Spleen (tissue), 13 donors: ENCODE measurements at places on chromosomes 7 and 10.
A peak's percentile ranks its signal among the peaks of the same experiment; 100 is the strongest.

DNA sequence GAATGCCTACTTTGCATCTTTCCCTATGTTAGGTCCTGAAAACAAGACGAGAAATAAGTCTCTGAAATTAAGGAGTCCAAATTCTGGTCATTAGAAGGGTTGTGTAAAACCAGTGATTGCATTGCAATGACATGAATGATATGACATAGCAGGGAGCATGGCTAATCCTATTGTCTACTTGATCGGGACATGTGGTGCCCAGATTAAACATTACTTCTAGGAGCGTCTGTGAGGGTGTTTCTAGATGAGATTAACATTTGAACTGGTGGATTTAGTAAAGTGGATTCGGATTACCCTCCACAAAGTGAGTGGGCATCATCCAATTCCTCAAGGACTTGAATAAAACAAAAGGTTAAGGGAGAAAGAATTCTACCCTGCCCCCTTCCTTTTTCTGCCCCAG is 434.9 kb upstream of the KLF6 start:
- no peaks in the 10 kb centered on the region for H3K4me1 ChIP-seq
- no peaks in the 10 kb centered on the region for H3K36me3 ChIP-seq
- no peak overlapping the region for H3K27ac ChIP-seq
- H3K27me3 ChIP-seq = no peaks in the 10 kb centered on the region
- DNase-seq = no peak

- no peak overlapping the region for H3K4me3 ChIP-seq
- H3K36me3 ChIP-seq = no peaks in the 10 kb centered on the region
- H3K27me3 ChIP-seq = no peaks in the 10 kb centered on the region
Measured at GRCh38 chr10:4186849-4187540, 402.0 kb upstream of the KLF6 start.

GRCh38 chr10:84768132-84768531 is 439.7 kb downstream of the CCSER2 start:
- DNase-seq = no peak
- no peaks in the 10 kb centered on the region for H3K27me3 ChIP-seq
- H3K4me1 ChIP-seq = no peaks in the 10 kb centered on the region

GRCh38 chr10:88211230-88211629 is 347.8 kb downstream of the PTEN start:
- no peaks in the 10 kb centered on the region for H3K36me3 ChIP-seq
- H3K4me3 ChIP-seq = no peak overlapping the region
- no peaks in the 10 kb centered on the region for H3K27me3 ChIP-seq
- H3K4me1 ChIP-seq = no peaks in the 10 kb centered on the region
- no peak overlapping the region for H3K27ac ChIP-seq

GRCh38 chr7:149205690-149206381 is 10.5 kb downstream of the ZNF282 start:
- no peaks in the 10 kb centered on the region for H3K27me3 ChIP-seq
- H3K4me1 ChIP-seq = no peaks in the 10 kb centered on the region
- H3K4me3 ChIP-seq = no peak overlapping the region

DNA sequence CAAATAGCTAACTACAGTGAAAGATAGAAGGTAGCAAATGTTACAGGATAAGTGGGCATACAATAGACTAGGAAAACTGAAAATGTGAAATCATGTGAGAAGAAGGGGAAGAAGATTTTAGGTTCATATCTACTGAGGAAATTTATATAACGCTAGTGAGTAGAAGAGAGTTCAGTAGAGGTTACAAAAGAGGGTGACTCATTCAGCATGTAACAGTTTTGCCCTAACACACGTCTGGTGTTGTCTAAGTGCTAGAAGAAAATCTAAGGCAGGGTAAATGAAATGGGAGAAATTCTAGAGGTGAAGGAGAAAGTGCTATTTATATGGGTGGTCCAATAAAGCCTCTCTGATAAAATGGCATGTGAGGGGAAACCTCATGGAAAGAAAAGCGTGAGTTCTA is 731.4 kb upstream of the POT1 start:
- DNase-seq = no peak
- H3K4me3 ChIP-seq = no peak overlapping the region
- no peaks in the 10 kb centered on the region for H3K4me1 ChIP-seq
- H3K27me3 ChIP-seq = no peaks in the 10 kb centered on the region
- no peaks in the 10 kb centered on the region for H3K36me3 ChIP-seq

GRCh38 chr7:139731802-139732470 is 45.9 kb downstream of the HIPK2 start:
- no peak overlapping the region for H3K4me3 ChIP-seq
- peak overlapping the region; percentile 15 for H3K27ac ChIP-seq
- DNase-seq = no peak
- no peaks in the 10 kb centered on the region for H3K27me3 ChIP-seq
- peaks cover 24% of the 10 kb centered on the region for H3K36me3 ChIP-seq

GRCh38 chr10:78435484-78436221 is 402.0 kb downstream of the RPS24 start:
- H3K36me3 ChIP-seq = no peaks in the 10 kb centered on the region
- peaks cover 4% of the 10 kb centered on the region for H3K27me3 ChIP-seq
- no peak overlapping the region for H3K4me3 ChIP-seq
- peaks cover 21% of the 10 kb centered on the region for H3K4me1 ChIP-seq
- H3K27ac ChIP-seq = no peak overlapping the region
- no peak for DNase-seq

GRCh38 chr10:48285710-48286109 is 11.2 kb upstream of the FRMPD2 start:
- peaks cover 6% of the 10 kb centered on the region for H3K27me3 ChIP-seq
- H3K4me1 ChIP-seq = no peaks in the 10 kb centered on the region
- H3K36me3 ChIP-seq = no peaks in the 10 kb centered on the region
- no peak overlapping the region for H3K27ac ChIP-seq
- DNase-seq = no peak

- H3K4me1 ChIP-seq = peaks cover 10% of the 10 kb centered on the region
- H3K4me3 ChIP-seq = no peak overlapping the region
- no peak for DNase-seq
Measured at GRCh38 chr7:131511071-131511470, 45.4 kb downstream of the PODXL start.

- no peak overlapping the region for H3K27ac ChIP-seq
- no peaks in the 10 kb centered on the region for H3K27me3 ChIP-seq
- no peak for DNase-seq
- H3K4me1 ChIP-seq = no peaks in the 10 kb centered on the region
- no peaks in the 10 kb centered on the region for H3K36me3 ChIP-seq
Measured at GRCh38 chr7:83996879-83997278, 197.7 kb downstream of the SEMA3A start.

- no peak overlapping the region for H3K4me3 ChIP-seq
- no peaks in the 10 kb centered on the region for H3K36me3 ChIP-seq
- H3K27me3 ChIP-seq = no peaks in the 10 kb centered on the region
- H3K4me1 ChIP-seq = no peaks in the 10 kb centered on the region
- DNase-seq = no peak
Measured at GRCh38 chr10:59214160-59214559, 37.7 kb downstream of the PHYHIPL start.

GRCh38 chr7:114789161-114789560 is 132.7 kb upstream of the MDFIC start:
- no peaks in the 10 kb centered on the region for H3K4me1 ChIP-seq
- no peak overlapping the region for H3K4me3 ChIP-seq
- H3K27ac ChIP-seq = no peak overlapping the region
- no peaks in the 10 kb centered on the region for H3K36me3 ChIP-seq
- DNase-seq = no peak

GRCh38 chr10:119700321-119700954 is 25.4 kb upstream of the INPP5F start:
- no peaks in the 10 kb centered on the region for H3K36me3 ChIP-seq
- no peak overlapping the region for H3K4me3 ChIP-seq
- no peaks in the 10 kb centered on the region for H3K27me3 ChIP-seq
- H3K27ac ChIP-seq = peak overlapping the region; percentile 53

GRCh38 chr7:154232700-154233099 is 180.5 kb downstream of the DPP6 start:
- no peaks in the 10 kb centered on the region for H3K27me3 ChIP-seq
- no peak for DNase-seq
- no peak overlapping the region for H3K4me3 ChIP-seq
- H3K36me3 ChIP-seq = no peaks in the 10 kb centered on the region

GRCh38 chr10:24952143-24952706 is at the start of gene PRTFDC1:
Gene PRTFDC1, minus strand, starts transcription at chr10:24952606. Its CDS starts 31 bp downstream, at chr10:24952575.
- no peaks in the 10 kb centered on the region for H3K27me3 ChIP-seq
- H3K4me3 ChIP-seq = peak within 1 kb of the TSS; percentile 49
- H3K4me1 ChIP-seq = no peaks in the 10 kb centered on the region
- DNase-seq = peak; percentile 82

DNA sequence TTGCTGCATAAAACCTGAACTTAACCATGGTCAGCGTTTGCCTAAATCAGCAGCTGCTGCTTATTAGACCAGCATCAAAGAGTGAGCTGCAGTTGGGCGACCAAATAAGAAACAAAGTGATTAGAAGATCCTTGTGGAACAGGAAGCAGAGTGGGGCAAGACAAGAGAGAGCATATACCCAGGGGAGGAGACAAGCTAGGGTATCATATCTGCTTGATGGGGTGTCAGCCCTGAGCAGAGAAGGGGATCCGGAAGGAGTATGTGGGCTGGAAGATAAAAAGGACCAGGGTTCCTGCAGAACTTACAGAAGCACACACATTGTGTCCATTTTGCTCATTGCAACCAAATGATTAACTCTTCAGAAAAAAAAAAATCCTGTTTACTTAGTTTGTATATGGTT is 213.6 kb downstream of the CELF2 start:
- H3K4me1 ChIP-seq = peaks cover 84% of the 10 kb centered on the region
- peaks cover 86% of the 10 kb centered on the region for H3K36me3 ChIP-seq
- no peaks in the 10 kb centered on the region for H3K27me3 ChIP-seq
- no peak for DNase-seq
- no peak overlapping the region for H3K27ac ChIP-seq

GRCh38 chr7:142793156-142793555 is 22.4 kb downstream of the PRSS2 start:
- H3K4me1 ChIP-seq = peaks cover 30% of the 10 kb centered on the region
- H3K27me3 ChIP-seq = peaks cover 31% of the 10 kb centered on the region
- no peak for DNase-seq
- no peaks in the 10 kb centered on the region for H3K36me3 ChIP-seq
- H3K27ac ChIP-seq = peak overlapping the region; percentile 94
- H3K4me3 ChIP-seq = no peak overlapping the region

- H3K27ac ChIP-seq = no peak overlapping the region
- H3K4me3 ChIP-seq = no peak overlapping the region
- no peak for DNase-seq
- H3K27me3 ChIP-seq = no peaks in the 10 kb centered on the region
Measured at GRCh38 chr7:40311307-40311706, 176.5 kb downstream of the SUGCT start.

DNA sequence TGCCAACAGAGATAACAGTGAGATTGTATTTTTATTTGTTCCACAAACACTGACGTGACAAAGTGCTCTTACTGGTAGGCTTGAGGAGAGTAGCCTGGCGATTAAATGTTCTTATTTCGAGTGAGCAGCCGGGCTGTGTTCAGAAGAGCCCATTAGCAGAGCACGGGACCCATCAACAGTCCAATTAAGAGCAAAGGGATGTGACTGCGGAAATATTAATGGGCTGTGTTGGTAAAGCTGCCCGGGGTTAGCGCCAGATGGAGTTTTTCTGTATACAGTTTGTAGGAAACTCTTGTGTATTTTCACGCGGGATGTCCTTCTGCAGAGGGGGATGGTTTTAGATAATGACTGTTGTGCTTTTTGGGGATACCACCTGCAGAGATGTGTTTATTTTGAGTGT is 104.3 kb downstream of the KIAA1217 start:
- H3K4me1 ChIP-seq = no peaks in the 10 kb centered on the region
- H3K36me3 ChIP-seq = no peaks in the 10 kb centered on the region
- H3K27ac ChIP-seq = no peak overlapping the region
- H3K4me3 ChIP-seq = no peak overlapping the region

GRCh38 chr7:142602756-142603155 is 146.5 kb upstream of the PRSS1 start:
- H3K27me3 ChIP-seq = peaks cover 2% of the 10 kb centered on the region
- no peak overlapping the region for H3K4me3 ChIP-seq
- H3K27ac ChIP-seq = no peak overlapping the region

DNA sequence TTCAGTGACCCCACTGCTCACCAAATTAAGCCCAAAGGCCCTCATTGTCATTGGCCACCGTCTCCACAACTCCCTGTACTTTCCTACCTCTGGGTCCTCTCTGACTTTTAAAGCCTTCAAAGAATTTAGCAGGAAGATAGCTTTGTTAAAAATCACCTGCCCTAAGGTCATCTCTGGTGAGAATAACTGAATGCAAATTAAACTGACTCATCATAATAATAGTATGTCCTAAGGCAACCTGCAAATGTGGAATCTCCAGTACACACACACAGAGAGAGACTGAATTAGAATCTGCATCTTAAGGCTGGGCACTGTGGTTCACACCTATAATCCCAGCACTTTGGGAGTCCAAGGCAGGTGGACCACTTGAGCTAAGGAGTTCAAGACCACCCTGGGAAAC is 24.1 kb downstream of the OAT start:
- no peak overlapping the region for H3K4me3 ChIP-seq
- H3K36me3 ChIP-seq = peaks cover 35% of the 10 kb centered on the region
- no peaks in the 10 kb centered on the region for H3K27me3 ChIP-seq
- H3K4me1 ChIP-seq = peaks cover under 1% of the 10 kb centered on the region
- no peak overlapping the region for H3K27ac ChIP-seq

- no peak overlapping the region for H3K4me3 ChIP-seq
- no peaks in the 10 kb centered on the region for H3K36me3 ChIP-seq
- no peaks in the 10 kb centered on the region for H3K27me3 ChIP-seq
- DNase-seq = no peak
- H3K4me1 ChIP-seq = no peaks in the 10 kb centered on the region
- H3K27ac ChIP-seq = no peak overlapping the region
Measured at GRCh38 chr7:29424295-29424983, 139.2 kb upstream of the PRR15 start.

DNA sequence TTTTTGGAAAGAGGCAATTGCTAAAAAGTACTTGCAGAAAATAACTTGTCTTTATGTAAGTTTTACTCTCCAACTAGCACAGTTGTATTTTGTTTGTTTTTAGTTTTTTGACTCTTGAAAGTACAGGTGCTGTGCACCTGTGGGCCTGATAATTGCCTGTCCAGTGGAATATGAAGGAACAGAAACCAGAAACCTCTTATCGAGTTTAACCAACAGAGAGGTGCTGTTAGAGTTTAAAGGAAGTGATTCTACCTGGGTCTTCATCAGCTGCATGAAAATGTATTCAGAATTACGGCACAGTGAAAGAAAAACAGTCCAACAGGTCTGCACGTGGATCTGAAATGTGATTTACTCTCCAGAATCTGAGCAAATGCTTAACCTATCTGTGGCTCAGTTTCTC is 326.6 kb upstream of the POM121L12 start:
- no peak for DNase-seq
- H3K36me3 ChIP-seq = no peaks in the 10 kb centered on the region
- no peak overlapping the region for H3K27ac ChIP-seq
- no peak overlapping the region for H3K4me3 ChIP-seq
